ENCODE measurements at places on chromosomes 7 and 10. TPM values are rescaled to one million over a fixed set of nuclear protein-coding genes. Genes with fewer than 3 reads are reported as not detected.

DNA sequence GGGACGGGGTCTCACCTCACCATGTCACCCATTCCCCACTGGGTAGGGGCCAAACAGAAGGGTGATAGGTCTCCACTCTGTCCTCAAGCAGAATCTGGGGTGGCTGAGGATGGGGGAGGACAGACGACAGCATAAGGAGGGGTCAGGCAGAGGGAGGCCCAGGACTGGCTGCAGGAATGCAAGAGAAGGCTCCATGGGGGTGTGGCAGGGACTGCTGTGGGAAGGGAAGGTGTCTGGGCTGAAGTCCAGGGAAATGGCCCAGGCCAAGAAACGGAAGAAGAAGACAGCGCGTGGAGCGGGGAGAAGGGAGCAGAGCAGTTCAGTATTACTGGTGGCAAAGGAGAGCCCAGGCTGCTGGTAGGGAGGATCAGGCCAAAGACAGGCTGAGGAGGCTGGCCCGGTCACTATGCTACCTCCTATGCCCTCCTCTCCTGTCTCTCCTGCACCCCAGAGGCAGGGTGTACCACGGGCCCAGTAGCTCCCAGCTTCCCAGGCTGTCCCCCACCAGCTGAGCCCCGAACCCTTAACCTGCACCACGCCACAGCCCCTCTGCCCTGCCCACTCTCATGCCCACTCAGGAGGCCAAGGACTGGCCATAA is 60.9 kb downstream of the GRB10 start:
- H3K27me3 ChIP-seq: no peaks in the 10 kb centered on the region
- peak; percentile 56 for DNase-seq
- H3K27ac ChIP-seq: no peak overlapping the region
- H3K4me1 ChIP-seq: peaks cover 23% of the 10 kb centered on the region
- H3K4me3 ChIP-seq: no peak overlapping the region

GRCh38 chr7:16067711-16068110 is 353.6 kb downstream of the CRPPA start:
- no peaks in the 10 kb centered on the region for H3K27me3 ChIP-seq
- H3K4me1 ChIP-seq: no peaks in the 10 kb centered on the region
- H3K27ac ChIP-seq: no peak overlapping the region
- no peak overlapping the region for H3K4me3 ChIP-seq
- no peaks in the 10 kb centered on the region for H3K36me3 ChIP-seq

GRCh38 chr7:23600236-23600635 is 3.1 kb downstream of the CCDC126 start:
- DNase-seq: no peak
- no peak overlapping the region for H3K27ac ChIP-seq
- H3K36me3 ChIP-seq: peaks cover 4% of the 10 kb centered on the region
- no peak overlapping the region for H3K4me3 ChIP-seq

GRCh38 chr10:132392184-132392800 is 4.7 kb upstream of the PWWP2B start:
- peaks cover 72% of the 10 kb centered on the region for H3K4me1 ChIP-seq
- no peaks in the 10 kb centered on the region for H3K36me3 ChIP-seq
- peak; percentile 11 for DNase-seq

Gene AKR1C1
- total RNA-seq: 1.9 TPM

Gene HSPA12A
- 11.0 TPM for total RNA-seq

Gene CAV2
- total RNA-seq: 107 TPM

Gene MNX1
- not detected for total RNA-seq

Gene MGAM2
- total RNA-seq: 5.6 TPM
